ENCODE measurements at places on chromosomes 3 and 15.

DNA sequence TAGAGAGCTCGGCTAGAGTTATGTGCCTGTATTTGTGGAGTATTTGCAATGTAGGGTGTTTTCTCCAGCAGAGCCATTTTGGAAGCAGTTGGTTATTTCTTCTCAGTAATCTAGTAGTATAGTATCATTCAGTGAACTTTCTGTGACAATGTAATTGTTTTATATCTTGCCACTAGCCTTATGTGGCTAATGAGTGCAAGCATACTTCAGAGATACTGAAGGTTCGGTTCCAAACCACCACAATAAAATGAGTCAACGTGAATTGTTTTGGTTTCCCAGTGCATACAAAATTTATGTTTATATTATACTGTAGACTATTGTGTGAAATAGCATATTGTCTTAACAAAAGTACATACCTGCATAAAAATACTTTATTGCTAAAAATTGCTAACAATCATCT lies 286.9 kb upstream of the TBL1XR1 start:
- DNase-seq: no peak

DNA sequence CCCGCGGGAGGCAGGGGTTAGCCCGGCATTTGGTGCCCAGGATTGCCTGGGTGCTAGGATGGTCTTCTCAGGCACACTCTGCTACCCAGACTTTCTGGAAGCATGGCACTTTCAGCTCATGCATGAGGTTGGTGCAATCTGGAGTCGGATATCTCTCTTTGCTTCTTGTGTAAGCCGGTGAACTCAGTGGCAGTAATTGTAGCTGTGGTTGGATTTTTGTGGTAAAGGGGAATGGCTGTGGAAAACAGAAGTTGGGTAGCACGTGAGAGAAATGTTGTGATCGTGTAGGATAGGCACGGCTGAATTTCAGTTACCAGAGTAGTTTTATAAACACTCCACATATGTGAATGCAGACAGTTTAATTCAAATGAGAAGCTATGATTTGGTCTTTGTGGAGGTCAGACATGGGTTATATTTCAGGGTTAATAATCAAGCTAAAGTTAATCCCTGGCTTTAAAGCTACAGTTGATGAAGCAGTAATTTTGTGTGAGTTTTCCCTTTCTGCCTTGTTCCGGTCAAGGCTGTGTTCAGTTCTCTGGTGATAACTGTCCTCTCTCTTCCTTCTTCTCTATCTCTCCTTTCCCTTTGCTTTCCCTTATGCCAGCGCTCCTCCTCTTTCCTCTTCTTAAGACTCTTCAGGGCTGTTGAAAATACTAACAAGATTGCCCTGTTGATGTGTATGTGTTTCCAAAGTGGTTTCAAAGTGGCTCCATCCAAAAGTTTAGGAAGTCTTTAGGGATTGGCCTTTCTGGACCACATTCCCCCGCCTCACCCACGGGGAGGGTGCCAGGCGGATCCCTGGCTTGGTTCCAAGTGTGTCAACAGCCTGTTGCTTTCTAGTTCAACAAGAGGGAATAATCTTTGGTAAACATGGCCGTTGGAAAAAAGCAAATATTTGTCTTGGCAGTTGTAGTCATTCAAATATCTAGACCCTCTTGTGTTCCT lies 404.6 kb upstream of the C2CD4B start:
- DNase-seq: no peak

- DNase-seq: no peak
Observed at GRCh38 chr3:72355168-72355567, 493.1 kb downstream of the SHQ1 start.

DNA sequence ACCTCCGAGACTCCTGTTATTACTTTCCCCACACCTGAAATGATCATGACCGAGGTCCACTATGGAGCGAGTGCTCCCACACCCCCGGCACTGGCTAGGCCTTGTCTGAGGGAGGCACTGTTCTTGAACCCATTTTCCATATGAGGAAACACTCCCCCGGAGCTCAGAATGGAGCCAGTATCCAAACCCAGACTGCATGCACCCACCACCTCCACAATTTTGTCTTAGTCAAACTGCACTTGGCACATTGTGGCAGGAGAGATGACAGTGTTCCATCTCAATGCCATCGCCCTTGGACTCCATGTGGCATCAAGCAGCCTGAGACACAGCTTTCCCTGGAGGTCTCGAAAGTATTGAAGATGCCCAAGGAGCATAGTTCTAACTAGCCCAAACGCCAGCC lies 154.1 kb downstream of the NUP210 start:
- DNase-seq: no peak

DNA sequence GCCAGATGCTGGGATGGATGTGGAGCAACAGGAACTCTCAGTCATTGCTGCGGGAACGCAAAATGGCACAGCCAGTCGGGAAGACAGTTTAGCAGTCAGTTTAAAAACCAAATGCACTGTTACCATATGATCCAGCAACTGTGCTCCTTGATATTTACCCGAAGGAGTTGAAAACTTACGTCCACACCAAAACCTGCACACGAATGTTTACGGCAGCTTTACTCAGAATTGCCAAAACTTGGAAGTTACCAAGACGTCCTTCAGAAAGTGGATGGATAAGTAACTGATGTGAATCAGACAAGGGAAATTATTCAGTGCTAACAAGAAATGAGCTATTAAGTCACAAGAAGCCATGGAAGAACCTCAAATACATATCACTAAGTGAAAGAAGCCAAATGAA lies 36.1 kb upstream of the SLC41A3 start:
- no peak for DNase-seq

DNA sequence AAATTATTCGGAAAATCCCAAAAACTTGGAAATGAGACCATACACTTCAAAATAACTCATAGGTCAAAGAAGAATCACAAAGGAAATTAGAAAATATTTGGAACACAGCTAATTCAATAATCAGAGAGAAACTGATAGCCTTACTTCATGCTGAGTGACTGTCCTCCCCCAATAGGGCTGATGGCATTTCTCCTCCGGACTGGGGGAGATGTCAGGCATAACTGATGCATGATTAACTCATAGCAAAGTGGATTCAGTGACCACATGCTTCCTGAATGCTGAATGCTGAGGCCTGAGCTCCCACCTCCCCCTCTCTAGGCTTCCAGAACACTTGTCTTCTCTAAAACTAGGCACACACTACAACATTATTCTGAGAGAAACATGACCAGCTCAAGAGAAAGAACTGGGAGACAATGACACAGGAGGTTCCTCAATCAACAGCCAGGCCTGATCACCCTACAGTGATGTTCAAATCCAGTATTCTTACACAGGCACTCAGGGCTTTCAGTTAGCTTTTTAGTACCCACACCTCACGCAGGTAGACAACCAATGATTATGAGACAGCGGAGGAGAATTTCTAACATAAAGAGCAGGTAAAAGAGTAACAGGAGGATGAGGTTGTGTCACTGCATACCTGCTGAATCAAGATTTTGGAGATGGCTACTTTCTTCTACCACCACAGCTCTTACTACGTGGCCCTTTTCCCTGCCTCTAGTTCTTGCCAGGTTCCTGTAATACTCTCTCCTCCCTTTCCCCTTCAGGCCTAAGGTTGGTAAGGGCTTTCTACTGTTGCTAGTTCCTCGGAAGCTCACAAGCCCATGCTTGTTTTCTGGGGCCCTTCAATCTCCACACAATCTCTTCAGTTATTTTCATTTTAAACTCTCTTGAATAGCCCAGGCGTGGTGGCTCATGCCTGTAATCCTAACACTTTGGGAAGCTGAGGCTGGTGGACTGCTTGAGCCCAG lies 96.1 kb downstream of the FMN1 start:
- DNase-seq: no peak

DNA sequence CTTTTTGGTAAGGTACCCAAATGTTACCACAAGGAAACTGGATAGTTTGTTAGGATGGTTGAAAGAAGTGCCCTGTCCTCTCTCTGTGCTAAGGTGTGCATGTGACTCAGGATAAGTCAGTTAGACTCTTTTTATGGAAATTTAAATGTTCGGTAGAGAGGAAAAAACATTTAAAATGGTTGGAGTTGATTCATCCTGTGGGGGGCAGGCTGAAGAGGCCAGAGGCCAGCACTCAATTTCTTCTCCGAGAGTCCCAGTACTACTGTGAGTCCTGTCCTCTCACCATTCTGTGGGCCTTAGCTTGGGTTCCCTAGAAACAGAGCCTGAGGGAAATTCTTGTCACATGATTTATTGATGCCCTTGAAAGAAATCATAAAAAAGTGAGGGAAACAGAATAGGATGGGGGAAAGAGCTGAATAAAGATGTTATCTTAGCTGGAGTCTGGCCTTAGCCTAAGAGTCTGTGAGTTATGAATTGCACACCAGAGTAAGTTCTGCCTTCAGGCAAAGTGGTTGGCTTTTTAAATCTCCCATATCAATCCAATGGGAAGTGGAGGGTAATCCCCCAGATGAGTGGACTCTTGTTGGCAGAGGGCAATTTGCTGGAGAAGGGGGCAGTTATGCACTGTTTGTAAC lies 106.5 kb upstream of the GALNT15 start:
- no peak for DNase-seq

DNA sequence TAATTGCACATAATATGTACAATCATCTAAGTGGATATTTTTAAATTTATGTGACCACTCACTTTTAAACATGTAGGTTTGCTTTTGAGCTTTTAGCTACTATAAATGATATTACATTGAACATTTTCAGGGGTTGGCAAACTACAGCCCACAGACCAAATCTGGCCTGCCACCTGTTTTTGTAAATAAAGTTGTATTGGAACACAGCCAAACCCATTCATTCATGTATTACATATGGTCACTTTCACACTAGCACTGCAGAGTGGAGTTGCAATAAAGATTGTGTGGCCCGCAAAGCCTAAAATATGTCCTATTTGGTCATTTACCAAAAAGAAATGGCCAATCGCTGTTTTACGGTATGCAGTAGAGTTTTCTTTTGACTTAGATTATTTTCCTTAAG lies 21.2 kb downstream of the CMTM7 start:
- DNase-seq: no peak

GRCh38 chr15:75479670-75480069 lies 28.2 kb upstream of the SIN3A start:
- no peak for DNase-seq

DNA sequence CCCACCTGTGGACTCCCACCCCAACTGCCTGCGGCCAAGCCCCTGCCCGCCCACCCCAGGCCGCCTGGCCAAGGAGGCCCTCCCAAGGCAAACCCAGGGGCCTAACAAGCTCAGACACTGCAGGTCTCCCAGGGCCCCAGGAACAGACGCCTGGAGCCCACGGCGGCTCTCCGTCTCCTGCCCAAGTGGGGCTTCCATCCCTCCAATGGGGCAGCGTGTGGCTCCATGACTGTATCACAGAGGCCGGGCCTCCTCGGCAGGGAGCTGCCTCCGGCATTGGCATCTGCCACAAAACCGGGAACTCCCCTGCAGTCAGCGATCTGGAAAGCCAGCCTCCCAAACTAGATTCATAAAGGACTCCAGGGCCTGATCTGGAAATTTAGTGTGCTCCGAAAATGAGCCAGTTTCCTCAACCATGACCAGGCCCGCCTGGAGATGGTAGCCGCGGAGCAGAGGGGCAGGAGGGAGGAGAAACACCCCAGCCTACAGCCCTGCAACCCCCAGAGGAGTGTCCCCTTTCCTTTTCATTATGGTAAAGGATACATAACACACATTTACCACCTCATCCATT lies 148.3 kb upstream of the IQSEC1 start:
- DNase-seq: no peak

- no peak for DNase-seq
Observed at GRCh38 chr15:66019826-66020398, 150.6 kb downstream of the RAB11A start.

GRCh38 chr3:171451915-171452314 lies 8.3 kb downstream of the TNIK start:
- DNase-seq: no peak

- DNase-seq: no peak
Observed at GRCh38 chr3:179735321-179735720, 82.5 kb downstream of the USP13 start.

- no peak for DNase-seq
Observed at GRCh38 chr3:170910542-170910941, 2.1 kb upstream of the EIF5A2 start.

DNA sequence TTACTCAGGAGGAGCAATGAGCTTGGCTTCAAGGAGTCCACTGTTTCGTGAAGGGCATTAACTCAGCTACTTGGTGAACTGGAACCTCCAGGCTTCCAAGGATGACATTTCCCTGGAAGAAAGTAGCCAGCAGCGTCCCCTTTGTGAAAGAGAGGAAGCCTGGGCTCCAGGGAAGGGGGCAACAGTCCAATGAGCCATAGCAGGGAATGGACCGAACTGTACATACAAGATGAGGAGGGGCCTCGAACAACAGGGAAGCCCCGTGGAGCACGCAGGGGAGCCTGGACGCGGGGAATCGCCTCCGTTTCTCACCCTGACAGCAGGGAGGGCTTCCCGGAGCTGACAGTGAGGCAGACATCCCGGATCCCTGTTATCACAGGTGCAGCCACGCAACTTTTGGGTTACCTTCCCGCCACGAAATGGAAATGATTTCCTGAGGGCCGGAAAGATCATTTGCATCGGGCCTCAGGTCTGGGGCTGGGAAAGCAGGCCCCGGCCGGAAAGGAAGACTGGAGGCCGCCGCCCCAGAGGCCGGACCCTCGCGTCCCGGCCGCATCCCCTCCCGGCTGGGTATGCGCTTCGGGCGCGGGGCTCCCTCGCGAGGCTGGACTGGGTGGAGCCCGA lies 475 bp upstream of the SPINT1 start:
- no peak for DNase-seq

DNA sequence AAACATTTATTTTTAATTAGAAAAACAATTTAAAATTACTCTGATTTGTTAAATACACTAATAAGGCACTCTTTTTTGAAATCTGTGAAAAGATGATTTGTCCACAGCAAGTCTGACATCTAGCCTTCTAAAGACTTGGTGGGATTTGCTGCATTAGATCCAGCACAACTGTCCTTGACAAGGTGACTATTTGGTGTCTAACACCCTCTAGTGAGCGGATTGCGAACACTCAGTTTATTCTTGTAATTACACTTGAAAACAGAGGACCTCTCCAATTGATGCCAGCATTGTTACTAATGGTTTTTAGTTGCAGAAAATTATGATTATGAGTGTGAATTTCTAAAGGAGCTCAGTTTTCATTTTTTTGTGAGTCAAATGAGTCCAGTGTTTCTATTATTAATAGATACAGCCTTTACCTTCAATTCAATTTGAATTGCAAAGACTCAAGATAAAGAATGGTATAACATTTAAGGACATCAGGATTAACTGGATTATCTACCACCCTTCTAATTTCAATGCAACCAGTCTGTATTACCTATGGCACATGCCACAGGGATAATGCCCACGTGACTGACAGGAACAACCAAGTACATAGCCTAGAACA lies 29.7 kb upstream of the STRIT1 start:
- DNase-seq: no peak

- no peak for DNase-seq
Observed at GRCh38 chr15:41930221-41930866, 36.5 kb upstream of the SPTBN5 start.

GRCh38 chr3:151002003-151002981 lies 29.8 kb upstream of the CLRN1 start:
- no peak for DNase-seq

GRCh38 chr3:15794303-15794771 lies 3.4 kb downstream of the ANKRD28 start:
- no peak for DNase-seq

- DNase-seq: no peak
Observed at GRCh38 chr3:150096700-150097587, 126.2 kb upstream of the PFN2 start.

GRCh38 chr3:22453906-22454535 lies 703.0 kb upstream of the ZNF385D start:
- no peak for DNase-seq

Data from stimulated activated CD8-positive, alpha-beta memory T cell treated with anti-CD3 and anti-CD28 coated beads, Interleukin-4, amount 100 ng/mL, for 4 hours (primary cell).